ENCODE measurements at places on chromosomes 6 and 20.

GRCh38 chr6:75201901-75202672, 3.8 kb downstream of the COL12A1 start:
- no peaks in the 10 kb centered on the region for H3K36me3 ChIP-seq
- H3K4me3 ChIP-seq: no peak overlapping the region
- no peak overlapping the region for H3K27ac ChIP-seq
- no peaks in the 10 kb centered on the region for H3K4me1 ChIP-seq
- peak; percentile 44 for DNase-seq

- DNase-seq: no peak
- no peak overlapping the region for H3K27ac ChIP-seq
- H3K4me3 ChIP-seq: no peak overlapping the region
- H3K36me3 ChIP-seq: no peaks in the 10 kb centered on the region
Observed at GRCh38 chr6:42533794-42534193, 30.0 kb upstream of the UBR2 start.

GRCh38 chr6:136347847-136348246, 58.2 kb upstream of the BCLAF1 start:
- no peak for DNase-seq
- H3K4me1 ChIP-seq: no peaks in the 10 kb centered on the region
- H3K27ac ChIP-seq: no peak overlapping the region
- H3K4me3 ChIP-seq: no peak overlapping the region

DNA sequence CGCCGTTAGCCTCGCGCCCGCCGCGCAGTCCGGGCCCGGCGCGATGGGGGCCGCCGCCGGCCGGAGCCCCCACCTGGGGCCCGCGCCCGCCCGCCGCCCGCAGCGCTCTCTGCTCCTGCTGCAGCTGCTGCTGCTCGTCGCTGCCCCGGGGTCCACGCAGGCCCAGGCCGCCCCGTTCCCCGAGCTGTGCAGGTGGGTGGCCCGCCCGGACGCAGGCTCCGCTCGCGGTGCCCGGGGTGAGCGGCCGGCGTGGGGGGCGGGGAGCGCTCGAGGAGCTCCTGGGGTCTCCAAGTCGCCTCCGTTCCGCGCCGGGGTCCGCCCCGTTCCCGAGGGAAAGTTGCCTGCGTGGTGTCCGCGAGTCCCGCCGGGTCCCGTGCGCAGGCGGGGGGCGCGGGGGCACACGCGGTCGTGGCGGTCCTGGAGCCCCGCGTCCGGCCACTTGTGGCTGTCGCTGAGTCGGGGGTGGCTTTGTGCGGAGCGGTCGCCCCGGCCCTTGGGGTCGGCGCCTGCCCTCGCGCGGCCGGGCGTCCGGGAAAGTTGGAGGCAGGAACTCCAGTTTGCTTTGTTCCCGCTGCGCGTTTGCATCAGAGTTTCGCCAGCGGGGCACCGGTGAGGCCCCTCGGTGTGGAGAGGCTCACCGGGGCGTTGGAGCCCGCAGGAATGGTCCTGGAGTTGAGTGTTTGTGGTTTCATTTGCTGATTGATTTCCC, 476 bp downstream of the IGF2R start:
- peak overlapping the region; percentile 68 for H3K27ac ChIP-seq
- peak overlapping the region; percentile 80 for H3K4me3 ChIP-seq
- peak; percentile 57 for DNase-seq

GRCh38 chr20:356745-357144, 9.8 kb downstream of the NRSN2 start:
- H3K4me3 ChIP-seq: no peak overlapping the region
- H3K36me3 ChIP-seq: no peaks in the 10 kb centered on the region
- H3K27me3 ChIP-seq: no peaks in the 10 kb centered on the region
- peaks cover 3% of the 10 kb centered on the region for H3K4me1 ChIP-seq
- DNase-seq: no peak

DNA sequence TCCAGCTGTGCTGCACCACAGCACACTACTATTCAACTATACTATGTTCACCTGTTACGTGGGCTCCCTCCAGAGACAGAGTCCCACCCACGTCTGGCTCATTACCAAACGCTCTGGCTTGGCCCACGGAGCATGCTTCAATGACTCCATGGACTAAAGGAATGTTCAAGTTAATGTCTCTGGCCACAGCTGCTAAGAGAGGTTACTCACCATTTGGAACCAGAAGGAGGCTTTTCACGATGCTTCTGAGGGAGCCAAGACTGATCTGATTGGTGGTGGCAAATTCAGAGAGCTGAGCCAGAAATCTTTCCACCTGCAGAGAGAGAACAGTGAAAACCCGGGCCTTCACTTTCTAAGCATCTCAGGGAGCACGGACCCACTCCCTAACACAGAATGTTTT, 15.6 kb downstream of the COMMD7 start:
- no peak overlapping the region for H3K4me3 ChIP-seq
- peak; percentile 48 for DNase-seq
- H3K4me1 ChIP-seq: peaks cover 7% of the 10 kb centered on the region
- no peak overlapping the region for H3K27ac ChIP-seq
- peaks cover 6% of the 10 kb centered on the region for H3K36me3 ChIP-seq

- no peaks in the 10 kb centered on the region for H3K27me3 ChIP-seq
- H3K36me3 ChIP-seq: no peaks in the 10 kb centered on the region
- no peak for DNase-seq
Observed at GRCh38 chr6:145349950-145350510, 385.3 kb downstream of the EPM2A start.

GRCh38 chr20:654417-654750, 1.4 kb upstream of the SRXN1 start:
- peaks cover 25% of the 10 kb centered on the region for H3K4me1 ChIP-seq
- DNase-seq: no peak
- H3K27me3 ChIP-seq: no peaks in the 10 kb centered on the region
- H3K4me3 ChIP-seq: no peak overlapping the region

GRCh38 chr6:37092923-37093727, 76.8 kb upstream of the PIM1 start:
- H3K27ac ChIP-seq: no peak overlapping the region
- H3K4me1 ChIP-seq: peaks cover 2% of the 10 kb centered on the region
- H3K36me3 ChIP-seq: no peaks in the 10 kb centered on the region
- no peak overlapping the region for H3K4me3 ChIP-seq

DNA sequence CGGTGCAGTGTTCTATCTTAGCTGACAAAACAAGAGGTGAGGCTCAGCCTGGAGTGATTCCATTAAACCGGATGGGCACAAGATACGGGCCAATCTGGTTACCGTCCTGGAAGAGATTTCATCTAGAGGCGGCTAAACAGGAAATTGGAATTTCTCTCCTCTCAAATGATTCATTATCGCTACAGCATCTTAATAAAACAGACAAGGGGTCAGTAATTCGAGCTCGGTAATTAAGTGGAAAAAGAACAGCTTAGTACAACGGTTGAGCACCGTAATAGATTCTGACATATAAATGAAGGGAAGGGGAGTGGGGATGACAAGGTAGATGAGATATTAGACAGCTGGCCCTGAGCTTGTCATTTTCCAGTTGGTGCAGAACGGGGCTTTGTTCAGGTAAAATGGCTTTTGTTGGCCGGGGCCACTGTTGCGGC, 137.2 kb downstream of the EDN3 start:
- H3K4me1 ChIP-seq: peaks cover 3% of the 10 kb centered on the region
- H3K27ac ChIP-seq: no peak overlapping the region
- DNase-seq: no peak
- no peaks in the 10 kb centered on the region for H3K36me3 ChIP-seq

DNA sequence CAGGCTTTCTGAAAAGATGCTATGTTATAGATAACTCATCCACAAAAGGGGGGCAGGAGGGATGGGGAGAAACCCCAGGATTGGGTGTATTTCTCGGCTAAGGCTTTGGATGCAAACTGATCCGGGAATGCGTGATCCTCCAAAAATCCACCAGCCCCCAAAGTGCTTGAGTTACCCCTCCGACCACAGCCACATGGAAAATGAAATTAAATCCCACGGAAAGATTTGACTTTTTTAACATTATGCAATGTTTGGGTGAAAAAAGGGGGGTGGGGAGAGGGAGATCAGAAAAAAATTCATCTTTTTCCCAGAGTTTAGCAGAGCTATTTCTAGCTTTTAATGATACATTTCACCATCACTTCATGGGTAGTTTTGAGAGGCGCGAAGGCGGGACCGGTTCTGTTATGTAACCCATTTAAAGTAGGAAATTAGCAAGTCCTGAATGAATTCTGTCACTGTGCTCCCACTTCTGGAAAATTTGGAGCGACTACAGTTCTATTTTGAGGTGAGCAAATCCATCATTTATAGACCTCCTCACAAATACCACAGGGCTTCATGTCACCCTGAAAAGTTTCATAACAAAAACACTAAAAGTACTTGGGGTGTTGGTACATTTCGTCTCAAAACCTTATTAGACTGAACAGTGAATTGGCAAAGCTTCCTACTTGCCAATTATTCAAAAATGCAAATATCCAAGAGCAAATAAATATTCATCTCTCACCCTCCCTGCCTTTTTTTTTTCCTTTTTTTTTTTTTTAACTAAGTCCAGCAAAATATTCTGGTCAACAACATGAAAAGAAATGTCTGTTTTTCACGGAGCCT, 51.9 kb upstream of the NFATC2 start:
- H3K4me3 ChIP-seq: no peak overlapping the region
- no peak overlapping the region for H3K27ac ChIP-seq
- H3K4me1 ChIP-seq: no peaks in the 10 kb centered on the region
- no peaks in the 10 kb centered on the region for H3K36me3 ChIP-seq
- no peak for DNase-seq

DNA sequence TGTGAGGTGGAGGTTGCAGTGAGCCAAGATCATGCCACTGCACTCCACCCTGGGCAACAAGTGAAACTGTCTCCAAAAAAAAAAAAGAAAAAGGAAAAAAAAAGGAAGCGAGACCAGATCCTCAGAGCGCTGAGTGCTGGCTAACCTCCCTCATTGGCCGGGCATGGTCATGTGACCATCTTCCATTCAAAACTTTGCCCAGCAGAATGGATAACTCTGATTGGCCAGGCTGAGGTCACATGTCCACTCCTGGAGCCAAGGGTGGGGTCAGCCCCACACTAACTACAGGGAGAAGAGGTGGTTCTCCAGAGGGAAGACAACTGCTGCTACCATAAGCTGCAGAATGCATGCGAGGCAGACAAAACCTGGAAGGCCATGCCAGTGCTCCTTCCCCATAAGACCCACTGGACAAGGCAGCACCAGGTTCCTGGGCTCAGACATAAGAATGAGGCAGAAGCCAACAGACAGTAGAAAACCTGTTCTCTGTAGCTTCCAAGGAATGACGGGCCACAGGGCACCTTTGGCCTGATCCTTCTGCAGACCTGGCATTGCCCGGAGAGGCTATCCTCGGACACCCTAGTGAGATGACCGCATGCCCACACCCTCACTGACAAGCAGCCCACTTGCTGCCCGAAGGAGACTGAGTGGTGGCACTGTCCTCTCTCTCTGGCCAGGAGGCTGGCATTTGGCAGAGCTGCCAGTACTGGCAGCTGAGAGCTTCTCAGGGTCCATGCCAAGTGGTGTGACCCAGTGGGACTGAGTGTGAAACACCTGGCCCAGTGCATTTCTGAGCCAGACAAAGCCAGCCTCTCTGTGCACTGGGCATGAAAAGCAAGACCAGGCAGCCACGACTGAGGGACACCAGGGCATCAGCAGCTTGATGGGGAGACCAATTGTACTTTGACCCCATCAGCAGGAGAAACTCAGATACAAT, 311.9 kb upstream of the SULF2 start:
- no peaks in the 10 kb centered on the region for H3K36me3 ChIP-seq
- peak; percentile 22 for DNase-seq
- H3K27ac ChIP-seq: no peak overlapping the region
- H3K27me3 ChIP-seq: no peaks in the 10 kb centered on the region
- H3K4me1 ChIP-seq: no peaks in the 10 kb centered on the region

All from mesendoderm (in vitro differentiated cells).